ENCODE measurements at places on chromosomes 5 and 9.

DNA sequence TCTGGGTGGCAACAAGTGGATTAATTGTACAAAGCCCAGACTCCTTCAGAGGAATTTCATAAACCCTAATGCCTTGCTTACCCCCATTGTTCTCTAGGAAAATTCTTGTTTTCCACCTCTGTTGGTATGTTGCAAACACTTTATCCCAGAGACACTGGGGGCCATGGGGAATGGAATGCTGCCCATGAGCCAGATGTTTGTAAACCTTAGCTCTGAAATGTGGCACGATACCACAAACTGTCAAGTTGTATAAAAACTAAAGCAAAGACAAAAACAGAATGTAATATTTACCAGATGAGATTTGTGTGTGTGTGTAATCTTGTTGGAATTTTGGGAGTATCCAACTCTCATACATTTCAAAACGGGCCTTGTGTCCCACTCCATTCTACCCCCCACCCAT lies 465.0 kb downstream of the EBF1 start:
- DNase-seq: no peak

- no peak for DNase-seq
These were observed 70.8 kb downstream of the WWC1 start for GRCh38 chr5:168362097-168362885.

DNA sequence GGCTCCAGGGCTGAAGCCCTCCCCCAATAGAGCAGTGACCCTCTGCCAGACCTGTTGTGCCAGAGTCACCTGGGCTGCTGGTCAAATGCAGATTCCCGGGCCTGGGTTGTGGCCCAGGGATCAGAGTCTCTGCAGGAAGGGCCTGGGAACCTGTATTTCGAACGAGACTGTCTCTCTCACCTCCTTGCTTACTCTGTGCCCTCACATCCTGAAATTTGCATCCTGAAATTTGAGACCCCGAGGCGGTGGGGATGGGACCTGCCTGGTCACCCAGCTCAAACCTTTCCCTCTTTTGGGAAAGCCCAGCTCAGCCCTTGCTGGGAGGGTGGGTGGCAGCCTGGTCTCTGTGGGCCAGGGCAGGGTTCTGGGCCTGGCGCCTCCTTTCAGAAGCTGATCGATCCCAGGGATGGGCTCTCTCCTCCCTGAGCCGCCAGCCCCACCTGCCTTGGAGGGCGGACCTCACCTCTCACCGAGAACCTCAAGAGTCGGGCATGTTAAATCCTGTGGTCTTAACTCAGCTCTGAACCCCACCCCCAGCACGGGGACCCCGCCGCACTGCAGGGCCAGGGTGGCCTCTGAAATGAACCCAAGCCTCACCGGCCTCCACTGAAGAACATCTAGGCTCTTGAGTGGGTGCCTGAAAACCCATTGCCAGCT lies 44.0 kb upstream of the IER5L start:
- no peak for DNase-seq

DNA sequence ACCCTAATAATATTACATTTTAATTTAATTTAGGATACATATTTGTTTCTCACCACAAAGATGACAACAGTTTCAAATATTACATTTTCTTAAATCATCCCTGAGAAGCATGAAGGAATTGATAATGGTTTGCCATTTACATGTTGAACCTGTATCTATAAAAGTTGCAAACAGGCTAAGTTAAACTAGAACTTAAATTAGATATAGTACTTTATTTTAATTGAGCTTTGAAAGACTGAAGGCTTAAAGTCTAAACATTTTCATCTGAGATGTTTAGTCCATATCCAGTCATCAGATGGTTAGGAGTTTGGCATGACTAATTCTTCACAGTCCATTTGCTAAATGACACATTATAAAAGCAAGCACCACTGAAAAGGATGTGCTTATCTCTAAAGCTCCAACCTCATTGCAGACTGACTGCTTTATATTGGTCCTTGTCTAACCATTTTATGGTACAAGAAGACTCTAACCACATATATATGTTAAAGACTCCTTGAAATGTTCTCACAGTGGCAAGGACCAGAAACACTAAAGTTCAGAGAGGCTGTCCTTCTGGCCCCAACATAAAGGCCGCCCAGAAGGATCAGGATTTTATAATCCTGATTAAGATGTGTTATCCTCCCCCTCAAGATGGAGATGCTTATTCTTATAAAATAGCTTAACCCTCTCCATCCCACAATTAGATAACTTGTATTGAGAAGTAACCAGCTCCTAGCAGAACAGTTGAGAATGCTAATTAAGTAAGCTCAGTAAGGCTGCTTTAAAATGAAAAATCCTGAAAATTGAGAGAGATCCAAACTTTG lies 25.8 kb downstream of the WNT8A start:
- DNase-seq: no peak

DNA sequence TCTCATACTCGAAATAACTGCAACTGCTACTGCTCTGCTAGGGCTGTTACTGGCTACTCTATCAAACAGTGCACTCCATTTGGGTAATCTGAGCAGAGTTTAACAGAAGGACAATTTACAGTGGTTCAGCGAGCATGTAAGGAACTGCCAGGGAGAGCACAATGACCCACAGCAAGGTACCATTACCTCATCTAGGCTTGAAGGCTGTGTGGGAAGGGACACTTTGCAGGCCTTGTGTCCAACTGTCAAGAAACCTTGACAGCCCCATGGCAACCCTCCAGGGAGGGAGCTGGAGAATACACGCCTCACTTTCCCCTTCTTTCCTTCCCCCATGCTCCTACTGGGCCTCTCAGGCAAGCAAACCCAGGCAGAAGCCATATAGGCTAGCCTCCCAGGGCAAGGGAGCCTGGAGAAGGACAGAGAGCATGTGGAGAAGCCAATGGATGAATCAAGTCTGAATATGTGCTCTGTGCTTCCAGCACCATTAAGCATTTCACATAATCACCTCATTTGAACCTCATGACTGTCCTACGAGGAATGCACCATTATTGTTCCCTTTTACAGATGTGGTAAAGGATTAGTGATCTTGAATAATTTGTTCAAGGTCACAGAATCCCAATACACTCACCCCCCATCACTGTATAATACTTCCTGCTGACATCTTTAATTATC lies 49.9 kb upstream of the JAK2 start:
- no peak for DNase-seq

- DNase-seq: no peak
These were observed 86.5 kb downstream of the LMNB1 start for GRCh38 chr5:126863402-126863801.

DNA sequence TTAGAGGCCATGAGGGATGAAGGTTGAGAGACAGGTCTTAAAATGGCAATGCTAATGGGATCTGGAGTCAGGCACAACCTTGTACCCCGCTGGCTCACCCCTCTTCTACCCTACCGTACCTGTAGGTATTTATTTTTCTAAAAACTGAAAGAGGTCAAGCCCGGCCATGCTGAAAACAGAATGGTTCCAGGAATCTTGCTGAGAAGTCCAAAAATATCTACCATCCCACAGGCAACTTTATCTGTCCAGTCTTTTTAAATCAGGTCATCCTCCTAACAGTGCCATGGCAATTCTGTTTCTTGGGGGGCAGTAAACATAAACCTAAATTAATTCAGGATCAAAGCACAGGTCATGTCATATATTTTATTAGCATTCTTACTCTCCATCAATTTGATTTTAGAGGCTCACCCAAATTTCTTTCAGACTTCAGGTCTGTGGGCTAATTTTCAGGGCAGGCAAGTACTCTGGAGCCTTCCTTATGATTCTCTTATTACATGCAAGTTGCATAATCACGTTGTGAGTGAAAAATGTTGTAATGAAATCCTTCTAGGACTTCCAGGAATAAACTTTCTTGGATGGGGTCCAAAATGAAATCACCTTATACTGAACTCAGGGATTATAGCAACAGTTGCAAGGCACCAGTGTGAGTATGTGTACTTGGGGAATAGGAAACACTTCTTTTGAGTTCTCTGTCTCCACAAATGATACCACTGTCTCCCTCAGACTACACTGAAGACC lies 102.7 kb upstream of the NREP start:
- DNase-seq: no peak

- no peak for DNase-seq
These were observed 9.5 kb downstream of the GAPVD1 start for GRCh38 chr9:125271081-125271480.

DNA sequence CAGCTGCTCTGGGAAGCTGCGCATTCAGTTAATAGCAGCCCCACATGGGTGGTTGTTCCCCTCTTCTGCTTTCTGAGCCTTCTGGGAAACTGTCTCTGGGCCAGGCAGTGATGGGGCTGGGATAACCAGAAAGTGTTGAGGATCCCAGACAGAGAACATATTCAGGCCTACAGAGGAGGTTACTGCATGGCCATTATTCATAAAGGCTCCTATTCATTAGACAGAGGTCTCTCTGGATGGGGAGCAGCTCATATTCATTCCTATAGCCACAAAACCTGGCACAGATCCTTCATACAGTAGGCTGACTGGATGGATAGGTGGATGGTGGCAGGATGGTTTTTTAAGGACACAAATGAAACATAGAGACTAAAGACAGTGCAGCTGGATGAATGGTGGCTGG lies 76.3 kb downstream of the HSPA4 start:
- no peak for DNase-seq

DNA sequence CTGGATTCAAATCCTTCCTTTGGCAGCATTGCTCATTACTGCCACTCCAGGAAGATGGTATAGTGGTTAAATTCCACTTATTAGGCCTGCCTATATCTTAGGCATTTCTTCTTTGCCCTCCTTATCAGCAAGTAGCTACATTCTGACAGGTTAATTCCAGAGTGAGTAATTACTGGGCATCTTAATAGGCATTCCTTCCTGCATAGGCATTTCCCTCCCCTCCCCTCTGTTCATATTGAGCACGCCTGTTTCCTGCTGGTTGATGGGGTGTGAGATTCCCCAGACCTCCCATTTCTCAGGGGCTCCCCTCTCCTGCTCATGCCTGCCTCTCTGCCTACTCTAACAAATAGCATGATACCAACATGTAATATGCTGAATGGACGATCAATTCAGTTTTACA lies 305.9 kb downstream of the CYLC2 start:
- DNase-seq: no peak

DNA sequence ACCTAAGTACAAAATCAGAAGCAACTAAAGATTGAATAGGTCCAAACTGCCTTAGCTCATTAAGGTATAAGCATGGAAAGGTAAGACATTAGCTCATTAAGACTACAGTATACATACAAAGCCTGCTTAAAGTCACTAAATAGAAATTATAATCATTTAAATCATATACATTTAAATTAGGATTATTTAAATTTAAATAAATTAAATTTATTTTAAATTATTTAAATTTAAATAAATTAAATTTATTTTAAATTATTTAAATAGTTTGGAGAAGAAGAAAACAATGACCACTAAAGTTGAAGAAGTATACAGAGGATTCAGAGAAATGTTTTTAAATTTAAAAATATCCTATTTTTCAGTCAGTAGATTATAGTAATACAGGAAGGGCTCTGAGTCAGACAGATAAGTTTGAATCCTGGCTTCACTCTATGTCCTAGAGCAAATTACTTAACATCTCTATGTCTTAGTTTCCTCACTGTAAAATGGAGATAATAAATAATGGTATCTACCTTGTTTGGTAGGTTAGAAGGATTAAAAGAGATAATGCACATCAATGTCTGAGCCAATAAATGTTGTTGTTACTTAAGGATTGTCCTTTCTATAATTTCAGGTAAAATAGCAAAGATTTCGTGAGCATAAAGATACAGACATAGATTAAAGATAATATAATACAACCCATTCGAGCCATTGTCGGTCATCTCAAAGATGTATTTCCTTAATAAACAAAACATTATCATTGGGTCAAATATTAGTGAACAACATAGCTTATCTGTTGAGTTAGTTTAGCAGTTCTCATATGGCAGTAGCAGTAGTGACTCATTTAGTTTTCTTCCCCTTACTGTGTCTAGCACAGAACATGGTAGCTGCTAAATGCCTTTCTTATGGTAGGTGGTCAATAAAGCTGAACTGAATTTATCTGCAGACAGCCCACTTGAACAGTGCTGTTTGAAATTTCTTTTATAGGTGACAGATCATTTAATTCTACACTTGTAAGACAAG lies 100.6 kb downstream of the KIAA0825 start:
- DNase-seq: no peak

DNA sequence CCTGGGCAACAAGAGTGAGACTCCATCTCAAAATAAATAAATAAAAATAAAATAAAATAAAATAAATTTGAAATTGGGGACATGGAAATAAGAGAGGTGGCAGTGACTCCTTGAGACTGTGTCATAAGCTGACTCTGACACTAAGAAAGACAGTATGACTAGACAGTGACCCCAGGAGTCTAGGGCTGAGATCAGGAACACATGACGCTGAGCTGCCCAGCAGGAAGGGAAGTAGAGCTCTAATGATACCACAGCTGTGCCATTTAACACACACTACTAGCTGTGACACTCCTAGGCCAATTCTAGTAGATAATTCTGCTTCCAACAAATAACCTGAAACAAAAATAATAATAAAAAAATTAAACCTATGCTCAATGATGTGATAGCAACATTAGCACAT lies 293.0 kb downstream of the SEC61B start:
- DNase-seq: peak; percentile 51

GRCh38 chr9:34746526-34746925 lies 36.6 kb upstream of the CCL21 start:
- no peak for DNase-seq

DNA sequence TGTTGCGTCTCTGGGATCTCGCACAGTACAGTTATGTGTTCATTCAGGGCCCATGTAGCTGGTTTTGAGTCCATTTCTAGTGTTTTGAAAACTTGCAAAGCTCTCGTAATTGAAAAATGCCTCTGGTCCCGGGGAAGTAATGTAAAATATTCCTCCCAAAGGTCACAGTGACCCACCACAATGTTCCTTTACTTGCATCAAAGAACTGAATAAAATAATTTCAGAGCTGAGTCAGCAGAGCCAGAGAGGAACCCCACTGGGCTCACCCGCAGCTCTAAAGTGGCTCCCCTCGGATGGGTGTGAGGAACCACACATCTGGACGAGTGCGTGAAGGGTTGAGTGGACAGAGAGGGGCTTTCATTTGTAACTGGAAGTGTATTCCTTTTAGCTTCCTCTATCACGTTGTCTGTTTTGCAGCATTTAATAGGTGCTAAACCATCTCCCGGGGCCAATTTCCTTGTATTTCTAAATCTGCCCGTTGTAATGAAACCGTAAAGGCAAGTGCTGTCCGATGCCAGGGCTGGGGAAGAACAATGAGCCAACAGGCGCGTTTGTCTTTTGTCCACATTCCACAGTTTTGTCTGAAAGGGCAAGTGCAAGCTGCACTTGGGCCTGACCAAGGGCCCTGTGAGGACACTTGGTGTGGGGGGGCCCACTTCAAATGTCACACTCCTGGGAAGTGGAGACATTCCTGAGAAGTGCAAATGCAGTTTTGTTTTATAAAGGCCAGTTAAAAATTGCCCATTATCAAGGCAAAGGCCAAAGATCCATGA lies 29.9 kb downstream of the COL5A1 start:
- no peak for DNase-seq

GRCh38 chr9:115777610-115778009 lies 376.0 kb upstream of the PAPPA start:
- DNase-seq: no peak

GRCh38 chr9:136062657-136063439 lies 32.2 kb downstream of the NACC2 start:
- peak; percentile 15 for DNase-seq
